ENCODE measurements at places on chromosomes 7 and 10. TPM values are rescaled to one million over a fixed set of nuclear protein-coding genes. Genes with fewer than 3 reads are reported as not detected.

The FKBP14 gene
- total RNA-seq: 10.5 TPM

DNA sequence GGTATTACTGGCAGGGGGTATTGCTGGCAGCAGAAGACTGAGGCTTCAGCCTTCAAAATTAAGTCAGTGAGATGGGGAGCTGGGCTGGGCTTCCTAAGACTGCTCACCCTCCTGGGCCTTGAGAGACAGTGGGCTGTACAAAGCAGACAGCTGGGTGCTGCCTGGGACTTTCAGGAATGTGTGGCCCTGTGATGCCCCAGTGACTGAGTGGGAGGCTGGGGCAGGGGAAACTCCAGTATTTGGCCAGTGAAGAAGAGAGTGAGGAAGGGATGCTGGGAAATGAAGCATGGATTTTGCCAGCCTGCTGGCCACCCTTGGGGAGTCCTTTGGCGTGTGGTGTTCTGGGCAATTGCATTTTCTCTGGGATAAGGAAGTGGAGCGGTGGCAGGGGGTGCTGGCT, 442 bp downstream of the ANKRD2 start:
- no peak for DNase-seq

DNA sequence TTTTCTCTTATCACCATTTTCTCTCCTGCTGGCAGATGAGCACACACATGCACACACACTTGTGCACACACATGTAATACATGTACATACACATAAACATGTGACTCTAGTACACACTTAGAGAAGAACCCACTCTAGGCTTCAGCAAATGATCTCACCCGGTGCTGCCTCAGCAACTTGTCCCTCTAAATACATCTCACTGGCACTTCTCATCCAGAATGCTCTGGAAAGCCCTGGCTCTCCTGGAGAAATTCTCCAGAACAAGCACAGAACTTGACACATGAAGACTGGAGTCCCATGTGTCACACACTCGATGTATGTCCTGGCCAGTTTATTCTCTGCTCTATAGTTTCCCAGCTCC, 254.9 kb downstream of the ELMO1 start:
- DNase-seq: no peak

The GCK gene
- total RNA-seq: 2.3 TPM

GRCh38 chr10:63438506-63439498, 27.0 kb downstream of the JMJD1C start:
- DNase-seq: no peak
